Hematopoietic multipotent progenitor cell treated with erythropoietin and hydrocortisone succinate and interleukin-3 and kit ligand, for 8 days (in vitro differentiated cells): ENCODE measurements at places on chromosomes 5 and 9.

GRCh38 chr5:88677376-88677895 is 205.5 kb downstream of the MEF2C start:
- no peak for DNase-seq

DNA sequence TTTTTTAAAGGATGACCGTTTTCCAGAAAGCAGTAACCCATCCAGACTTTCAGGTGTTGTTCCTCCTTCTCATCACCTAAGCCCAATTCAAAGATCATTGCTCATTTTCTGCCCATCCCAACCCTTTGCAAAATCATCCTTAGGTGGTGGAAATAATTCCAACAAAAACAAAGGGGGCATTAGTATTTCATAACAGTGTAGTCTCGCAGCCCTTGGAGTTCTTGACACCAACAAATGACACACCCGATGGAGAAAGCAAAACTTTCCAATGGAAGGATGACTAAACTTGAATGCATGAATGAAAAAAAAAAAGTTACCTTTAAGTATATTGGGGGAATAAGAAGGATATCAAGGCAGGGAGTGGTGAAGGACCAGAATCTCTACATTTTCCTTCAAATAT is 117.0 kb downstream of the PAPPA start:
- no peak for DNase-seq

- no peak for DNase-seq
Measured at GRCh38 chr9:129908906-129909305, 73.6 kb downstream of the USP20 start.

GRCh38 chr5:88880201-88880600 is 2.8 kb downstream of the MEF2C start:
- no peak for DNase-seq

- DNase-seq = no peak
Measured at GRCh38 chr5:6176102-6176693, 202.1 kb downstream of the MED10 start.

DNA sequence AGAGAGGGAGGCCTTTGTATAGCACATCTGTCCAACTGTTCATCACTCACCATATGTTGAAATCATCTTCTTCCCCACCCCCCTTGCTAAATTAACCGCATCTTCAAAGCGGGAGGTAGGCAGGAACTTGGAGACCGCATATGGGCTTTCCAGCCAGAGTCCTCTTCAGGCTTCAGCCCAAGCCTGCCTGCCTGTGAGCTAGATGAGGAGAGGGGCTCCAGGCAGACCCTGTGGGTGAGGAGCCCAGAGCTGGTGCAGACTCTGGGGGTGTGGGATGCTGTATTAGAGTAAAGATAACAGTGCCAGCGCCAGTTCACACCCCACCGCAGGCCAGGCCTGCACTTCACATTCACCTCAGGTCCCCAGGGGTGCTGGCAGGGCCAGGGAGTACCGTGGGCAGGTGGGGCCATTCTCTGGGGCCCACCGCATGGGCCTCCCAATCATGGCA is 16.2 kb downstream of the PRRC2B start:
- DNase-seq = no peak

- no peak for DNase-seq
Measured at GRCh38 chr5:171538681-171539080, 119.2 kb downstream of the FGF18 start.

DNA sequence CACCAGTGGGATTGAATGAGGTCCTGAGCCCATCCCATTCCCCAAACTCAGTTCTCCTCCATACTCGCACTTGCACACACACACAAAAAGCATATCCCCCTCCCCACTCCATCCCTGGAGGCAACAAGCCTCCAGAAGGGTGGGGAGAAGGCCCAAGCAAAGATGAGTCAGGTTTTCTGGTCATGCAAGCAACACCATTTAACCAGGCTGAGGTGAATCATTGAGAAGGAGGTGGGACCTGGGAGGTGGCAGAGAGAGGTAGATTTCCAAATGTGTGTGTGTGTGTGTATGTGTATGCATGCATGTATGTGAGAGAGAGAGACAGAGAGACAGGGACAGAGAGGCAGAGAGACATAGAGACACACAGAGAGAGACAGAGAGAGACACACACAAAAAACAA is 185.2 kb upstream of the TRIM32 start:
- no peak for DNase-seq

- DNase-seq = no peak
Measured at GRCh38 chr5:118778941-118779340, 209.4 kb downstream of the DTWD2 start.

DNA sequence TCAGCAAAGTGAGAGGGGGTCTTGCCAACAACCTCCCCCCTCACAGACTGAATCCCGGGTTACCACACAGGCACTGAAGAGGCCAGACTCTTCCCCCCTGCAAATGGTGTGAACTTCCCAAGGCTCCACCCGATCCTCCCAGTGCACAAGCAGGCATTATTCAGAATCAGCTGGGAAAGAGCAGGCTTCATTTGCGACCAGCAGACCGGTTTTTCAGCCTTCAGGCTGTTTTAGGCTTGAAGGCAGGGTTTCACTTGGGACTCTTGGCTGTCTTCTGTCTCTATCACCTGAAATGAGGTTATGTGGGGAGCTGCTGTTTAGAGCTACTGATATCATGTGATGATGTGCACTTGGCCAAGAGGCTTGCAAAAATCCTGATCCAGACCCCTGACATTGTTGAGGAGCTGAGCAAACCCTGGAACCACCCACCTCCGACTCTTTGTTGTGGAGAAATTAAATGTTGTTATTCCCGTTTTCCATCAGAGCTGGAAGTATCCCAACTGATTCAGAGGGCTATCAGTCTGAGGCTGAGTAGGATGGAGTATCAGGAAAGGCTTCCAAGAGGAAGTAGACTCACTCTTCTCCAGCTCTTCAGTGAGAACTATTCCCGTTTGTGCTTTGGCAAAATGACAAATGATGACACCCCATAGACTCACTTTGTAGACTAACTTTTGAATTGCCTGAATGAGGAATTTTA is 63.3 kb upstream of the ZFR start:
- no peak for DNase-seq

GRCh38 chr5:77642738-77643653 is 4.5 kb upstream of the OTP start:
- DNase-seq = no peak

DNA sequence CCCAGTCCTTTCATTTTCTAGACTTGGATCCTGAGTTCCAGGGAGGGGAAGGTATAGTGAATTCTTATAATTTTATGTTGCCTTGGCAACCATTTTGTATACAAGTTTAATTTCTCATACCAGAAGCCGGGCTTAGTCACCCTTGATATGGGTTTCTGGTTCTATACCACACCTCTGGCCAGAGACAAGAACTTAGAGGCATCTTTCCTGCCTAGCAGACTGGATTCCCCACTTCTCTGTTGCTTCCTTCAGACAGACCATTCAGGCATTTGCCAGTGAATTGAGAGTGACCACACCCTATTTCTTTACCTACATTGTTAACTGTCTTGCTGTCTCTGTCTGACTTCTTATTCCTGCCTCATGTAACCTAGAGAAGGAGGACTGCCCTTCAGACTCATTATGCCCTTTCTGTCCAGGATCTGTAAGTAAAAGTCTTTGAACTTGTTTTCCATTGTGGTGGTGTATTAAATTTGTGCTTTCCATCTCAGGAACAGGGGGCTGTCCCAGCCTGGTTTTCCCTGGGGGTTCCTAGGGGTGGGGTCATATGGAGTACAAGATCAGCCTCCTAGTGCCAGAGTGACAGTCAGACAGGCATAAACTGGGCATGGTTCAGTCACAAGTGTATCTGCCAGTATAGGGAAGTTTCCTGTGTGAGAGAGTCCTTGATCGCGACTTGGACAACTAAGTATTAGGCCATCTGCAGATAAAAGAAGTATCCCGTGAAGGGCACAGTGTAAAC is 27.4 kb downstream of the TNFSF8 start:
- DNase-seq = no peak

GRCh38 chr9:131310833-131311554 is 21.5 kb downstream of the PLPP7 start:
- peak; percentile 7 for DNase-seq

GRCh38 chr9:68455451-68455850 is 85.2 kb downstream of the TMEM252 start:
- no peak for DNase-seq

DNA sequence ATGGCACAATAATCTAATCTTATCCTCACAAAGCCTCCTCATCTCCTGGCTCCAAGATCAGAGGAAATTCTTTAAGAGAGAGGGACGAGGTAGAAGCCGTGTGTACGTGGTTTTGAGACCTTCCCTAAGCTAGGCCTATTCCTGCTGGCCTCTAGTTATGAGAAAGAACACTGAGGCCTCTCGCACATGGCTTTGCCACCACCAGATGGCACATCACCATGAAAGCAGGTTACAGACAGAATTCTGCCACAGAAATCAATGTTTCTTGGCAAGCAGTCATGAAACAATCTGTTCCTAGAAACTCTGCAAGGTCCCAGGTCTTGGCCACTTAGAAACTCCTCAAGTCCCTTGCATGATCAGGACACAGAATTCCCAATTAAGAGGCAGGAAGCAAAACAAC is 268.2 kb upstream of the TAS2R1 start:
- DNase-seq = peak; percentile 7

- DNase-seq = no peak
Measured at GRCh38 chr5:176817369-176817840, 7.0 kb downstream of the UNC5A start.

DNA sequence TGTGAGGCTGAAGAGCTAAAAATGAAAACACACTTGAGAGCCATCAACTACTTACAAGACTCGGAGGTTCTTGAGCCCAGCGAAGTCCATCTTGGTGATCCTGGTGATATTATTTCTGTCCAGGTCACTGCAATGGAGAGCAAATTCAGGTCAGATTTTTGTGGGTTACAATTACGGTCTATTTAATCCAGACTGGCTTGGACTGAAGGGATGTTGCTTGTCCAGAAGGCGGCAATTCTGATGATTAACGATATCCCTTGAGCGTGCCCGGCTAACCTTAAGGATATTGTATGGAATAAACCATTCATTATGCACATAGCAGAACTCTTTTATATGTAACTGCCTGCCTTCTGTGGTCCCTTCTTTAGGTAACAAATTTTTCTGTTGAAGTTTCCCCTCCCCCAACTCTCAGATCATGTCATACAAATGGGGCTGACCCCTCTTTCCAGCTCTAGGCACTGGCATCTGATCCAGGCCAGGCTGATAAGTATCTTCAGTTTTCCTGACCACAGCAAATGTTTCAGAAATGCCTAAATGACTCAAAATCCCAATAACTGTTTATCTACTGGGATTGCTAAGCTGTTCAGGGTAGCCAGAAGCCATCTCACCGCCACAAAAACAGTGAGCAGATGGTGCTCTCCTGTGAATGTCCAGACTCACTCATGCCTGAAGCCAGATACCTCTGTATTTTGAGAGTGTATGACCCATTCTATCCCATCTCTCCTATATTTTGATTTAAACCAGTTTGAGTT is 49.4 kb downstream of the SLIT3 start:
- DNase-seq = no peak

DNA sequence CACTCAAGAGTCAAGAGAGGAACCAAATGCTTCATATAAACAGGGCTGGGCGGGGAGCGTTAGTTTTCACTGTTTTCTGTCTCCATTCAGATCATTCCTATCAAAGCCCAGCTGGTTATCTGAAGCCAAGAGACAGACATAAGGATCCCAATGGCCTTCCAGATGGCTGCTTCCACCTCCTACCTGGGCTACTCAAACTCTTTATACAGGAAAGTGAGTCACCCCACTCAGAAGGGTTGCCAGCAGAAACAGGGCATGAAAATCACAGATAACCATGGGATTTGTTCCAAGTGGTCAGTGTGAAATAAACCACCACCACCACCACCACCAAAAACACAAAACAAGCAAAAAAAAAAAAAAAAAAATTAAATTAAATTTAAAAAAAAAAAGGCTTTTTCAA is 5.5 kb downstream of the PRSS3 start:
- no peak for DNase-seq

DNA sequence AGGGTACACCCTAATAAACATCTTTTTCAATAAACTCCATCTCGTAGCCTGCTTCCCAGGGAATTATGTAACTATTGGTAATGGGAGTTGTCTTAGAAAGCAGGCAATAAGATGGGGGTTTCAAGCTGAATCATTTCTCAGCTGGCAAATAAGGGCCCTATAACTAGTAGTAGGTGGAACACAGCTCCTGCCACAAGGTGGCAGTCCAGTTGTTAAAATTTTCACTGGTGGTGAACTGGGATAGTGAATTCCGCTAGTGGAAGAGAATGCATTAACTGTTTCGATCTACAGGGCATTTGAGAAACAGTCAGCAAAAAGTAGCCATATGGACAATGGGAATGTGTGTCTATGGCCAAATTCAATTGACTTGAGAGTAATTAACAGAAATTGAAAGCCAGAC is 27.7 kb downstream of the PCDHB15 start:
- DNase-seq = no peak

DNA sequence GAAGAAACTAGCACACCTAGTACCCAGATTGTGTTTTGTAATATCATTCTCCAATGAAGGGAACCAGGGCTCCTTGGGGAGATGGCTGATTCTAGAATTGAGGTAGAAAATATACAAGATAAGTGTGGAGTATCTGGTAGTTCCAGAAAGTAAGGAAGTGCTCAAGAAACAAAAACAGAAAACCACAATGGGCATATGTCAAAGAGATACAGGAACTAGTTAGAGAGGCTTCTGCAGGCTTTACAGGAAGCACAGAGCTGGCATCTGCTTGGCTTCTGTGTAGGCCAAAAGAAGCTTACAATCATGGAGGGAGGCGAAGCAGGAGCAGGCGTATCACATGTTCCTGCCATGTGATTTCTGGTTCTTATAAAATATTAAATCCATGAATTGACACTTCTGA is 105.7 kb upstream of the TMEM161B start:
- DNase-seq = no peak

GRCh38 chr5:149135536-149136201 is 5.6 kb upstream of the ABLIM3 start:
- DNase-seq = no peak

GRCh38 chr5:100834519-100834918 is 68.6 kb downstream of the ST8SIA4 start:
- no peak for DNase-seq

DNA sequence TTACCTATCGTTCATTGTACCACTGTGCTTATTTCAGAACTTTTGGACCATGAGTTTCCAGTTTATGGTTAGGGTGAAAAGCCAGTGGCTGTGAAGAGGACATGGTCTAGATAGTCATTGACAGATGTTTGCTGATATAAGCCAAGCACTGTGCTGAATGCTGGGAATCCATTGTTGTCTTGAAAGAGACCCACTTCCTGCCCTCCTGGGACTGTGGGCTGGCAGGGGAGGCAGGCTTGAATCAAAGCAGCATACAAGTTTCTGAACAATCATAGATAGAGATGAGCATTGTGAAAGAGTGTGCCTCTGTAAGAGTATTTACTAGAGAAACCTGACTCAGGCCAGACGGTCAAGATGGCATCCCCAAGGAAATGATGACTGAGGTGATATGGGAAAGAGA is 73.4 kb downstream of the NMUR2 start:
- DNase-seq = no peak

GRCh38 chr9:112503170-112503569 is 16.5 kb downstream of the KIAA1958 start:
- no peak for DNase-seq

- DNase-seq = no peak
Measured at GRCh38 chr5:28493456-28493855, 1455.1 kb upstream of the CDH9 start.

GRCh38 chr9:97906236-97906831 is 16.0 kb downstream of the TRMO start:
- peak; percentile 26 for DNase-seq
